NCI-H460 (cell line): ENCODE measurements at places on chromosomes 5 and 9. TPM values are rescaled to one million over a fixed set of nuclear protein-coding genes. Genes with fewer than 3 reads are reported as not detected.

GRCh38 chr9:113299800-113300292, 3.3 kb downstream of the RNF183 start:
- DNase-seq: no peak

- DNase-seq: no peak
Measured at GRCh38 chr5:383621-384020, 59.4 kb upstream of the EXOC3 start.

DNA sequence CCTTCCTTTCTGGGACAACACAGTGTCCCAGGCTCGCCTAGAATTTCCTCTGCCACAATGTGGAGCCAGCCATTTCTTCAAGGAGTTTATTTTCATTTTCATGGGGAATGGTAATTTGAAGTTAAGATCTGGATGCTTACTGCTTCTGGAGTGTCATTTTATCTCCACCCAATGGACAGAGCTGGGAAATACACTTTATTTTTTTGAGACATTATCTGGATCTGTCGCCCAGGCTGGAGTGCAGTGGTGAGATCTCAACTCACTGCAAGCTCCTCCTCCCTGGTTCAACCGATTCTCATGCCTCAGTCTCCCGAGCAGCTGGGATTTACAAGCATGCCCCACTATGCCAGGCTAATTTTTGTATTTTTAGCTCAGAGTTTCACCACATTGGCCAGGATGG, 12.7 kb upstream of the THG1L start:
- DNase-seq: peak; percentile 60

DNA sequence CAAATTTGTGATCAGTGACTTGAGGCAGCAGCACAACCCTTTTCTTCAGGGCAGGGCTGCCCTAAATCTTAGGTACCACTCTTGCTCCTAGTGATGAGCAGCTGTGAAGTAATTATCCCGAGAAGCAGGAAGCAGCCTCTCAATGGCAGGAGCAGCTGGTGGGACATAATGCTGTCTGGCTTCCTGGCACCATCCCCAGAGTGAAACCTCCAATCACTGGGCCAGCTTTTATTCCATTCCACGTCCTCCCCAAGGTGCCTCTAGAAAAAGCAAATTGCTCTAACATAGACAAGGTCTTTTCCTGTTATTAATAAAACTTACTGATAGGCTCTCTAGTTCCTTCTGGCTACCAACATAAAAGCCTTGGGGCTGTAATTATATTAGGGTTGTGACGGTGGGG, 154.0 kb downstream of the FRMD3 start:
- no peak for DNase-seq

DNA sequence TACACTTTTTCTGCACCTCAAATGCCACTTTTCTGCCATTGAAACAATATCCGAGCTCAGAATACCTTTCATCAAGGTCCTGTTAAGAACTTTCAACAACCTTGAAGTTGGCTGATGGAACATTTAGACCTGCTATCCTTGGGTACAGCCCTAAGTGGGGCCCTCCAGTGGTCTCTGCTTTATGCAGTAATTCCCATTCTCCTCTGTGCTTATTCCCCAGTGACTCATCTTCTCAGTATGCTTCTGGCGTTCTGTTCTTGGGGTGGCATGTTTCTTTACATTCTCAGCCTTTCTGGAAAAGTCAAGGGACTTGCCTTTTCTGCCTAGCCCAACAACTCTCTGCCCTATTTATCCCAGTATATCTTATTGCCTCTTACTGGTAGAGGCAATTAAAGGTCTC, 7.1 kb downstream of the ANP32B start:
- peak; percentile 26 for DNase-seq

- no peak for DNase-seq
Measured at GRCh38 chr5:154949781-154950180, 8.9 kb downstream of the MRPL22 start.

GRCh38 chr5:168088410-168089173, 202.9 kb upstream of the WWC1 start:
- no peak for DNase-seq

The TEK gene
- not detected in 2 replicates for total RNA-seq

DNA sequence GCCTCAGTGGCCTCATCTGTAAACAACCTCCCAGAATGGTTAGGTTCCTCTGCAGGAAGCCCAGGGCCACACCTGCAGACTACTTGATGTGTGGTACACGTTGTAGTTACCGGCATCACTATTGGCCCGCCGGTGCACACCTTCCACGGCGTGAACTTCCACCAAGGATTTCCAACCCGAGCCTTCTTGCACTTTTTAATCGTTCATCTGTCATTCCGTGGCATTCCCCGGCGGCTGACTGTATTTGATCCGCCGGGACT, 5.3 kb upstream of the TRIM41 start:
- no peak for DNase-seq

DNA sequence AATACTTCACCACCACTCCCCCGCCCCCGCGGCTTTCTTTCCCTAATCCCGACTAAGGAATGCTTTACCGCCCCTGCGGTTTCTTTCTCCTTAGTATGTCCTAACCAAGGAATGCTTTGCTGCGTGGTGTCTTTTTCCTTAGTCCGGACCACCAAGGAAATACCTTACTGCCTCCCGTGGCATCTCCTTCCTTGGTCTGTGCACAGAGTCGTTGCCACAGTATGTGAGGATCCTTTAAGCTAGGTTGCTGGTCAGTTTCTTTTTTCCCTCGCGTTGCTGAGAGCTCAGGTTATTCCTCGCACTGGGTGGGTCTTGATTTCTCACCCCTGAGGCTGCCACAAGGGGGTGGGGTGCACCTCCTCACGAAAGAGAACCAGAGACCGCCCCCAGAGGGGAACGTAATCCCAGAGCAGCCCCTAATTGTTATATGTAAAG, 309.4 kb downstream of the NR3C1 start:
- no peak for DNase-seq

DNA sequence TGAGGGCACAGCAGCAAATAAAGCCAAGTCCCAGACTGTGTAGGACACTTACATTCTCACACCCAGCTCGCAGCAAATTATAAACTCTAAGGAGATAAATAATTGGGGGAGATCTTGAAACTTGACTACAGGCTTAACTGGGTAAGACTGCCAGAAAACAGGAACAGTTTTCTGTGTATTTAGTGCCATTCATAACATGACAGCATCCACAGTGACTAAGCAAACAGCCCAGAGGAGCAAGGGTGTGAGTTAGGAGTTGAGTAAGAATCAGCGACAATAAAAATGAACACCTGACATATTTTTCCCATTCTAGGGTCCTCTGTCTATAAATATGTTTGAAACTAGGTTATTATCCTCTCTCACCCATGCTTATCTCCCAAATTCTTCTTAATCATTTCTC, 370.9 kb upstream of the WWC1 start:
- DNase-seq: no peak

The GPR21 gene
- 0.20 and 0.49 TPM in 2 replicates for total RNA-seq

The CATSPER3 gene
- total RNA-seq: 0.17 and 0.40 TPM in 2 replicates

The FAM200C gene
- total RNA-seq: 4.9 and 6.2 TPM in 2 replicates

The TIMD4 gene
- total RNA-seq: not detected in 2 replicates

The HEMGN gene
- not detected in 2 replicates for total RNA-seq

The SLC23A1 gene
- total RNA-seq: not detected in 2 replicates

GRCh38 chr5:89065919-89066318, 182.9 kb upstream of the MEF2C start:
- no peak for DNase-seq

GRCh38 chr9:112059145-112059965, 115.7 kb downstream of the SUSD1 start:
- peak; percentile 86 for DNase-seq

The ZNF354B gene
- 11.5 and 12.1 TPM in 2 replicates for total RNA-seq

DNA sequence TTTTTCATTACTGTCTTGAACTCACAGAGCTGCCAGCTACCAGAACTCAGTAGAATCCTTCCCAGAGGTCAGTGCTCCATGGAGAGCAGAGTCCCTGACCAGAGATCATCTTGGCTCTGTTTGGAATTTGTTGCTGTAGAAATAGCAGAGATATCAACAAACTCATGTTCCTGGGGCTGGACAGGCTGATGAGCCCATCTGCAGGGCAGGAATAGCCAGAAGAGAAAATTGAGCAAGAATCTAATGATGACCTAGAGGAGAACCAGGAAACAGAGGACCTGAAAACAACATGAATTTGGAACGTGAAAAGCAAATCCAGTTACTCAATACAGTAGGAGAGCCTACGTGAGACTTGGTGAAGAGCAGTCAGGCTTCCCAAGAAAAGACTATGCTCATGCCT, 437.8 kb downstream of the PLK2 start:
- no peak for DNase-seq

DNA sequence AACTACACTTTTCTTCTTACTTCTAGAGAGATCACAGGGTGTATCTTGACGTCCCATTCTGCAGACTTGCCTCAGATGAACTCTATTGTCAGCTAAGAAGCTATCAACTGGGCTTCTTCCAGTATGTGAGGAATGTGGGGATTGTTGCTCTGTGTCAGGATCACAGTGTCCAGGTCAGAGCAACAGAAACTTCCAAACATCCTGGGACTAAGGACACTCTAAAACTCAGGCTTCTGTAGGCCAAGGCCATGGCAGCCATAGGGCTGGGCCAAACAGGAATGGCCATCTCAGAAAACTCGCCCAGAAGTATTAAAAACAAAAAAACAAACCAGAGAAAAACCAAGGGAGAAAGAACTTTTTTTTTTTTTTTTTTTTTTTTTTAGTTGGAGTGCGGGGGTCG, 210.0 kb upstream of the CLINT1 start:
- DNase-seq: no peak

The LVRN gene
- total RNA-seq: 0.64 TPM in 1 of 2 replicates, not detected in the other

- DNase-seq: peak; percentile 41
Measured at GRCh38 chr5:122195802-122196394, 66.6 kb downstream of the ZNF474 start.

DNA sequence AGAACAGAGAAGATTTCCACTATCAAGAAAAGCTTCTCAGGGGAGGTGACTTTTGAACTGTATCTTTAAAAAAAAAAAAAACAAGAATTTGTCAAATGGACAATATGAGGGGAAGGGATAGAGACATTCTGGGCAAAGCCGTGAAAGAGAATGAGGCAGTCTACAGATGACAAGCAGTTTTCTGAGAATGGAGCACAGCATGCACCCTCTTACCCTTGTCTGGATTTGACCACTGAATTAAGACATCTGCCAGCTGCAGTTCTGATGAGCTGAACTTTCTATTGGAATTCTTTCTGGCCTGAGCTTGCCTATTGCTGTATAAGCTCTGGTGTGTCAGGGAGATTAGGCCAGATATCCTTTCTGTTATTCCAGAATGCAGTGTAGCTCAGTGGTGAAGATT, 10.3 kb upstream of the RANBP3L start:
- DNase-seq: no peak

The NTRK2 gene
- total RNA-seq: 0.06 and 0.12 TPM in 2 replicates

DNA sequence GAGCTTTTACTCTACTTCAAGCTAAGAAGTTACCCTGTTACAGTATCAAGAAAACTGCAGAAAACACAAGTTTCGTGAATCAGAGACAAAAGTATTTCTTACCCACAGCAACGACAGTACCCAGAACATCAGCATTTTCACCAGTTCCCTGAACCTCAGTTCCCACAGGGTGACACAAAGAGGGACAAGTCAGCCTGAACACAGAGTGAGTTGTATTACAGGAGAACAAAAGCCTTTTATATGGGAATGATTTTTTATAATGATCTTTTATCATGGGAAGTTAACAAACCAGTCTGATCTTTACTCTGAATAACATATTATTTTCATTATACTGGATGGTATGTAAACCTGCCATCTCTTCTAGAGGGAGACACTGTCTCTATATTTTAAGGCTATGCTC, 139.0 kb upstream of the ITGA1 start:
- no peak for DNase-seq

The IL33 gene
- total RNA-seq: not detected in 2 replicates

The TGFBI gene
- total RNA-seq: 1,239 and 1,373 TPM in 2 replicates

- peak; percentile 45 for DNase-seq
Measured at GRCh38 chr9:110255463-110256379, 586 bp downstream of the TXN start.

GRCh38 chr5:129609710-129610109, 138.2 kb upstream of the MINAR2 start:
- no peak for DNase-seq

DNA sequence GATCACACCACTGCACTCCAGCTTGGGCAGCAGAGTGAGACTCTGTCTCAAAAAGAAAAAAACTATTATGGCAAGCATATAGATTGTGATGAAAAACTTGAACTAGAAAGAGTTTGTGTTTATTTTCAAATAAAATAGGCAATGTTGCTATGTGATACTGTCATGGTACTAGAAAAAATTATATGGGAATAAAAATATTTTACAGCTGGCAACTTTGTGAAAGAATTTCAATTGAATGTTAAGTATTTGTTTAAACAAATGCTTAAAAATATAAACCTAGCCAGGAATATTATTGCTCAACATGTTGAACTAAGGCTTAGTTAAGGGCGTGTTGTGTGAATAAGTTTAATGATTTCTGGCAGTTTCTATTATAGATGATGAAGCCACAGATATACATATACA, 31.7 kb downstream of the HSDL2 start:
- DNase-seq: no peak

DNA sequence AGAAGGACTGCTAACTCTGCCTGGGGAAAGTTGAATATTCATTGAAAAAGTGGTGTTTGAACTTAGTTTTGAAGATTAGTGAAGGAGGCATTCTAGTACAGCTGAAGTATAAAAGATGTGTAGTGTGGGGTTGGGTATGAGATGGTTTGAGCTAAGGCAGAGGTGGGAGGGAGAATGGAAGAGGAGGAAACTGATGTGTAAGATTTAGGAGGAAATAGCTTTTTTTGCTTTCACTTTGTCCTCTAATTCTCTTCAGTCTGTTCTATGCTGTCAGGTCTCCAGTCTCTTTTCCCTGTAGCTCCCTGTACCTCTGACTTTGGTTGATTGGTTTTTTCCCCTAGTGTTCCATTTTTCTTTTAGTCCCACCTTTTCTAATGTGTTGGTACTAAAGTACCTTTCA, 9.0 kb downstream of the CREBRF start:
- DNase-seq: no peak

GRCh38 chr5:93150311-93151012, 430.6 kb downstream of the NR2F1-AS1 start:
- DNase-seq: no peak

The CDC20B gene
- total RNA-seq: not detected in 2 replicates

DNA sequence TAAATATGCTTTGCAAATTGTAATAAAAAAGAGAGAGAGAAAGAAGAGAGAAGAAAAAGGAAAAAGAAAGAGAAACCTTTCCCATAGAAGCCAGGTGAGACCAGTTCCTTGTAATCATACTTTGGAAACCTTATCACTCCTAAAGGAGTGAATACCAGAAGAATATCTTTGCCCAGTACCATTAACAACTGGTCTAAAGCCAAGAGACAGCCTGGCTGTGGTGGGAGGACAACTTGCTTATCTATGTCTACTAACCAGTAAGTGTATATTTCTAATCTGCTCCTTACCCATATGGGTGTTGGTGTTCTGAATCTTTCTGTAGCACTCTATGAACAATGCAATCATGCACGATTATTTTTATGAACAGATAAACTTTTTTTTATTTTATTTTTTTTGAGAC, 10.5 kb upstream of the TXN start:
- no peak for DNase-seq
